ENCODE measurements at places on chromosomes 1 and 21.

- no peak for DNase-seq
Observed at GRCh38 chr1:43423672-43424550, 29.8 kb downstream of the HYI start.

GRCh38 chr1:226702318-226702956, 36.6 kb downstream of the ITPKB start:
- no peak for DNase-seq

DNA sequence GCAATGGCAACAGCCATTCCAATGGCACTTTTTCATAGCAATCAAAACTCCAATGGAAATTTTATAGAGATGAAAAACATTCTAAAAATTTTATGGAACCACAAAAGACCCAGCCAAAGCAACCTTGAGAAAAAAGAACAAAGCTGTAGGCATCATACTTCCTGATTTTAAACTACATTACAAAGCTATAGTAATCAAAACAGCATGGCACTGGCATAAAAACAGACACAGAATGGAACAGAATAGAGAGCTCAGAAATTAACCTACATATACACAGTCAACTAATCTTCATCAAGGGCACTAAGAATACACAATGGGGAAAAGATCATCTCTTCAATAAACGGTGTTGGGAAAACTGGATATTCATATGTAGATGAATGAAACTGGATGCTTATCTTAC, 401.5 kb downstream of the NPHP4 start:
- DNase-seq, result no peak

GRCh38 chr1:204442376-204443259, 31.0 kb upstream of the PPP1R15B start:
- no peak for DNase-seq

DNA sequence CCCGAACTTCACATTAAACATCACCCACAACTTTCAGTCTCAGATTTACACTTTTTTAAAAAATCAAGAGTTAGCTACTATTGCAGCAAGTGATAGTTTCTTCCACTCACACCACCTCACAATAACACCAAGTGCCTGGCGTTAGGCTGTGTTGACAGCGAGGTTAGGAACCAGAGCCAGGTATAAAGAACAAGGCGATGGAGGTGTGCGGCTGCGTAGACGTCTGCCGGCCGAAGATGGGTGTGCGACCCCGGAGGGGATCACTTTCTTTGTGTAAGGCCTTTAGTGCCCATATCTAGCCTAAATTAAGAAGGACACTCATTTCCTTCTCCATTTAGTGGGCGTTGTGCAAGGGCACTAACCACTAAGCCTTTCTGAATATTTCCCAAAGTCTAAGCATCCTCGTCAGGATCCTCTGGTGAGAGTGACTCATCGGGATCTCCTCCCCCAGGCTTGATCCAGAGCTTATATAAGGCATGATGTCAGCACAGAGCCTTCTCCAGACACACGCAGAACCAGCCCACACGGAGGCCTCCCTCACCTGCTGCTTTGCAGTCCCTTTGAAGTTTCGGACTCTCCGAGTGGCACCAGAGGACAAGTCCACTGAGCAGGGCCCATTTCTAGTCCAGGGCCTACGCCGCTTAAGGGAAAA, 11.8 kb downstream of the NHLH2 start:
- DNase-seq, result no peak

DNA sequence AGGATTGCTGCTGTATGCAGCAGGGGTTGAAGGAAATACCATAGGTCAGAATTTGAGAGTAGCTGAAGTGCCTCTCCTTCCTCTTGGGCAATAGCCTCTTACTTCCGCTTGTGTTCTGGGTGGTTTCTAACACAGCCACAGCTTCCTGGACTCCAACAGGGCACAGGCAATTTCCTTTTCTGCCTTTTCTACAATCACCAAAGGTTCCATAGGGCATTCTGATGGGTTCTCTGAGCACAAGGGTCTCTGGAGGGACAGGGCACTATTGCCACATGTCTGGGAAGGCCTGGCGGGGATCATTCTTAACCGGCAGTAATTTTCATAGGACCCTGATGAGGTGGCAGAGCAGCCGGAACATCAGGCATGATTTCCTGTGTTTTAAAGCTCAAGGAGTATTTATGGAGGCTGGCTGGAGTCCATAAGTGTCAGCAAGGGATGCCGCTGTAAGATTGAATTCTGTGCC, 5.5 kb upstream of the AGTRAP start:
- no peak for DNase-seq

DNA sequence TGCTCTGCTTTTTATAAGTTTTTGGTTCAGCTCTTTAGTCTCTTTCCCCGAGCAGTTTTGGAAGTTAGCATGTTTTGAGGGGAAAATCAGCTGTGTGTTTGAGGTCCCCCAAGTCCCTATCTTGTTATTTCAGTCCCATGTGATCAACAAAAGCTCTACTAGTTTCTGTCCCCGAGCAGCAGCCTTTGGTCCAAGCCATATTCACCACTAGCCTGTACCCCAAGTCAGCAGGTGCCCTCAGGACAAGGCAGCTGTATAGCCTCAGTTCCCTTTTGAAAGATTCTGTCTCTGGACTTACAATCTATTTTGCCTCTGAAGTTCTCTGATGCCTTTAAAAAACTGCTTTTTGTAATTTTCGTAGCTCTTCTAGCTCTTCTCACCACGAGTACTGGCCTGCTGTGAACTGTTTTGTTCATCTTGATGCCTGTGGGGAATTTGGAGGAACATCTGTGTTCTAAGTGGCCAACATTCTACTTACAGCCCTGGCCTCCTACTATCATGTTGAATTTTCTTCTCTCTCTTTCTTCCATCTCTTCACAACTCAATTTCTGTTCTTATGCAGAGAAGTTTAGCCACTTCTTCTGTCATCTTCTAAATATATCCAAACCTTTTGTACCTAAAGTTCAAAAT, 16.7 kb downstream of the UAP1 start:
- DNase-seq, result no peak

- DNase-seq, result no peak
Observed at GRCh38 chr1:25724201-25724600, 75.8 kb upstream of the SELENON start.

DNA sequence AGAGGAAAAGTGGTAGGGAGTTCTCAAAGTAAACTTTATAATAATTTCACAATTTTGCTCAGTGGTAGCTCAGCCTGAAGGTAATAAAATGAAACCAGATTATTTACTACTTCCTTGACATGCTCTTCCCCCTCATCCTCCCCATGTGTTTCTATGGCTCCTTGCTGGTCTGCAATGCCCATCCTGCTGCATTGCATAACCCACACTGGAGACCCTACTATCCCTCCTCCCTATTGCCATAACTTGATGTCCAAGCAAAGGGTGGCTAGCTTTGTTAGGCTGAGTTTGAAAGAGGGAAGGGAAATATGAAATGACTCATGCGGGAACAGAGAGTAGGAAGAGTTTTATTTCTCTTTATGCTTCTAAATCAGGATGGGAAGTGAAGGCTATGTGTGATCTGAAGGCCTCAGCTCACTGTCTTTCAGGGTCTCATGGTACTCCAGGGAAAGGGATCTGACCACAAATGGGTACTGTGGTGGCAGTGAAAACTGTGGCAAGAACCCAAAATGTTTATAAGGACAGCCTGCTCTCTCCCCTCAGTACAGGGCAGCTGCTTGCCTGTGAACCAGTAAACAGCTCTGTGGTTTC, 36.4 kb upstream of the HSD17B7 start:
- no peak for DNase-seq

DNA sequence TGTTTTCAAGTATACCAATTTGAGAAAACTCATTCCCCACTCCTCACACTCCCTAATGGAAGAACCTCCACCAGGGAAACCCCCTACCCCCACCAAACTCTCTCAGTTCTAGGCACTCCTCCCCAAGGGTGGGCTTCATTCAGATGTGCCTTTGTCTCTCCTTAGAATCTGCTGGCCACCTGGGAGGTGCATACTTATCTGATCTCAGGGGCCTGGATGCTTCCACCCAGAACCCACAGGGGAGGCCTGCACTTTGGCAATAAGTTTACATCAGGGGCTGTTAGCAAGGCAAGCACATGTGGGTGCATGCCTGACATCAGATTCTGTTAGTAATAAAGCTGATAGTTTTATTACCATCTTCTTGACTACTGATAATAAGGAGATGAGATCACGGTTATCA, 32.5 kb upstream of the SLAMF9 start:
- no peak for DNase-seq

GRCh38 chr1:12244078-12244477, 14.2 kb downstream of the VPS13D start:
- no peak for DNase-seq

GRCh38 chr1:76090283-76091203, 16.0 kb downstream of the ST6GALNAC3 start:
- DNase-seq, result no peak

GRCh38 chr1:244030481-244031040, 20.5 kb upstream of the ZBTB18 start:
- no peak for DNase-seq

GRCh38 chr1:113784104-113784779, 25.0 kb upstream of the PHTF1 start:
- no peak for DNase-seq

GRCh38 chr1:109622895-109623294, 3.3 kb downstream of the AMPD2 start:
- no peak for DNase-seq

DNA sequence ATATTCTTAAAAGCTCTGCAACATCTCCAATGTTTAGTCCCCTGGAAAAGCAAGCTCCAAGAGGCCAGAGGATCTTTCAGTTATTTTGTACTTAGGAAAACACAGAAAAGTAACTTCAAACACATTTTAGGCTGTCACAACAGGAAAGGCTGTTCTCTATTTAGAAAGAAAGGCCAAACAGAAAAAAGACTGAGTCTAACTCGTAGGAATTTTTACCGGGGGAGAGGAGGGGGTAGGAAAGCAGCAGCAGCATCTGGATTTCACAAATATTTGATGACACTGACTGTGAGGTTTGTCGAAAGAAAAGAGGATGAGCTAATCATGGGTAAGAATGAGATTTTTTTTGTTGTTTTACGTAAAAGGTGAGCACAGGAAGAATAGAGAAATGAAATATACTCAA, 107.1 kb downstream of the EIF4G3 start:
- no peak for DNase-seq

- no peak for DNase-seq
Observed at GRCh38 chr1:48790397-48790796, 13.7 kb upstream of the BEND5 start.

DNA sequence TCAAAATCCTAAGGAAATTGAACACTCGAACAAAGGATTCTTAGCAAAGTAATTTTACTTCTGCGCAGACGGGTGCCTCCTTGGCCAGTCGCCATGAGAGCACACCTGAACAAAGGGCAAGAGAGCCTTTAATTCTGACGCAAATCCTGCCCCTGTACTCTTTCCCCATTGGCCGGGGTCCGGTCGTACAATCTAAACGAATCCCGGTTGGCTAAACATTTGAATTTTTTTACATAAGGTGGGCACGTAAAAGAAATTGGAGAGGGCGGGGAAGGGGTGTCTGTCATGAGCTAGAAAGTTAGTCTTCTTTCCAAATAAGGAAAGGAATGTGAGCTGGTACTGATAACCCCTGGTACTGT, 8.2 kb upstream of the IL22RA1 start:
- no peak for DNase-seq

GRCh38 chr1:85371021-85371420, 93.9 kb downstream of the DDAH1 start:
- DNase-seq, result no peak

GRCh38 chr1:27690183-27690582, 18.2 kb upstream of the IFI6 start:
- no peak for DNase-seq

DNA sequence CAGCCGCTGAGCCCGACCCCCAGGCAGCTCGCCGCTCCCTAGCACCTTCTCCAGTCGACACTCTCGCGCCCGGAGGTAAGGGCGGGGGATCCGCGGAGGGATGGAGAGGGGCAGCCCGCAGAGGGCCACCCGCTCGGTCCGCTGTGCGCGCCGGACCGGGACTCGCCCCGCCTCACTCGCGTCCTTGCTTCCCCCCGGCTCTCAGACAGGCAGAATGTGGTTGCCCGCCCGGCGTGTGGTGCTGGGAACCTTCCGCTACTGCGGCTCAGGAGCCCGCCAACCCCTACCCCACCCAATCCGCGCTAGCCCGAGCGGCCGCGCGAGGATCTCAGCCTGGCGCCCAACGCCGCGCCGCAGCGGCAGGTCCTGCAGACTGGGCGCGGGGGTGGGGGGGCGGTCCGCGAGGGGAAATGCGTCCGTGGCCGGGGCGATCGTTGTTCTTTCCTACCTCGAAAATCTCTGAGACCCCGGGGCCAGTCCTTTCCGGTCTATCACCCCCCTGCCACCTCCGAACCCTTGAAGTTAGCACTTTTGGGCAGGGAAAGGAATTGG, 404 bp downstream of the LRRC8C start:
- peak; percentile 47 for DNase-seq

- DNase-seq, result no peak
Observed at GRCh38 chr1:39871796-39872195, 11.5 kb downstream of the TRIT1 start.

- DNase-seq, result no peak
Observed at GRCh38 chr1:28026329-28026728, 62.1 kb downstream of the EYA3 start.

DNA sequence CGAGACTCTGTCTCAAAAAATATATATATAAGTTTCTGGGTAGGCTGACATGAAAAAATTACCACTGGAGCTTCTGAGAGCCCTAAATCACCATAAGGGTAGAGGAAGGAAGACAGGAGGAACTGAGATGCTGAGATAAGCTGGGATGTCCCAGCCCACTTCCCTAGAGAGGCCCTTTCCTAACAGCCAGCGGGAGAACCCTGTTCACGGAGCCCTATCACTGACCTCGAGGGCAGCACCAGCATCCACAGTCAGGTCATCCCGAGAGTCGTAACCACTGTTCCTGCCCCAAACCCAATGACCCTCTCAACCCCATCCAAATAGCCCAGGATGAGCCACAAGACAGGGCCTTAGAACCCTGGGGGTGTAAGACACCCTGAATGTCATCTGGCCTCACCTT, 77.5 kb downstream of the CD34 start:
- DNase-seq, result no peak

DNA sequence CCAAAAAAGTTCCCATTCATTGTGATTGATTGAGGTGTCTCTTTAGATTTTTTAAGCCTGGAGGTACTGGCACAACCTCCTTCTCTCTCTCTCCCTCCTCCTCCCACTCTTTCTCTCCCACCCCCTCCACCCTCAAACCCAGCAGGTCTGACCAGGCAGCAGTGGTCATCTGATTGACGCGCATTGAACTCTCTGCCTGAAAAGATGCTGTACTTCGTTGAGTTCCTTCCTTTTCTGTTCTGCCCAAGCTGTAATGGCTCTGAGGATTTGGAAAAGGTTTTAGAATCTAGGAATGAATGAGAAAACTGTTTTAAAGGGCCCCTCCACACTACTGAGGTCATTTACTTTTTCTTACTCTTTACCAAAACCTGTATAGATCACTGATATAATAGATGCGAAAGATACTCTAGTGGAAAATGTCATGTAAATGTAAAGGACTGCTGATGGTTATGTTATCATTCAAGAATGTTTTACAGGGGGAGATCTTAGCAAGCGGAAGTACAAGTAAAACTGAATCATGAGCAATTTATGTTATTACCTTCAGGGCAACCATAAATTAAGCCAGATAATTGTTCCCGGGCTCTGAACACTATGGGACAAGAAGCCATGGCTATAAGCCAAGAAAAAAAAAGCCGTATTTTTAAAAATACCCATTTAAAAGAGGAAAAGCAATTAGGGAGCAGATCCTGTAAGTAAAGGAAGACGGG, 25.2 kb upstream of the DYRK1A start:
- DNase-seq, result no peak

- no peak for DNase-seq
Observed at GRCh38 chr1:30726773-30727684, 3.6 kb upstream of the MATN1 start.

Data from activated CD8-positive, alpha-beta memory T cell treated with anti-CD3 and anti-CD28 coated beads for 48 hours (primary cell).